ENCODE measurements at places on chromosomes 1 and 21.

- DNase-seq, result peak; percentile 73
These were observed 73.1 kb upstream of the USP24 start for GRCh38 chr1:55288245-55288644.

DNA sequence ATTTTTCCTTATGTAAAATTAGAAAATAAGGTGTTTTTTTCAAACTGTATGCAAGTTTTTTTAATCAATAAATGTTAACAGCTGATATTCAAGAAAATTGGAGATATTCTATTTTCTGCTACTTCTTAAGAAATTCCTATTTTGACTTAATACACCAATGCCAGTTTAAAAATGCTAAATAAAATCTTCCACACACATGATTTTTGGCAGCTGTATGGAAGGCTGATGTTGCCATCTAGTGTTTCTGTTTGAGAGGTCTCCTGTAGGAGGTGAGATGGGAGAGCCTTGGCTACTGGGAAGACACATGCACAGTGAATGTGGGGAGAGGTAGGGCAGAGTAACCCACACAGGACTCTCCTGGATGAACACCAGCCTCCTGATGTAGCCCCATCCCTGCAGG is 29.2 kb upstream of the OR2B11 start:
- DNase-seq, result peak; percentile 66

DNA sequence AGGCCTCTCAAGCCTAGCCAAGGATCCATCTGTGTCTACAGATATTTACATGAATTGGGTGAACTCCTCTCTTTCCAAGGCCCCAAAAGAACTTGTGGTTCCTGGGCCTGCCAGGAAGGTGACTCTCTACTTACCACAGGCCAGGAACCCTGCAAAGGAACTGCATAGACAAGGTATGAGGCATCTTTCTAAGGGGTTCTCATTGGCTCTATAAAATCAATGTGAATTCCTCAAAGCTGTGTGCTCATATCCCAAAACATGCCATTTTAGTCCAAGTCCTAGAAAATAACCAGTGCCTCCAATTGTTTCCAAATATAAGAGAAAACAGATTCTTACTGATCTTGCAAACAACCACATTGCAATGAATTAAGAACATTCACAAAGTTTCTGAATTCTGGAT is 39.9 kb upstream of the RGL1 start:
- DNase-seq, result no peak

DNA sequence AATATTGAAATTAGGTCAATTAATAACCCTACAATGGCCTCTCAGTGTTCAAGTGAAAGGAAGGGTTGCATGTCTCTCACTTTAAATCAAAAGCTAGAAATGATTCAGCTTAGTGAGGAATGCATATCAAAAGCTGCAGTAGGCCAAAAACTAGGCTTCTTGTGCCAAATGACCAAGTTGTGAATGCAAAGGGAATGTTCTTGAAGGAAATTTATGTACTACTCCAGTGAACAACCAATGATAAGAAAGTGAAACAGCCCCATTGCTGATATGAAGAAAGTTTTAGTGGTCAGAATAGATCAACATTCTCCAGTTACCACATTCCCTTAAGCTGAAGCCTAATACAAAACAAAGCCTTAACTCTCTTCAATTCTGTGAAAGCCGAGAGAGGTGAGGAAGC is 10.0 kb downstream of the MAEL start:
- DNase-seq, result no peak

GRCh38 chr1:37073854-37074379 is 39.6 kb upstream of the GRIK3 start:
- DNase-seq, result no peak

DNA sequence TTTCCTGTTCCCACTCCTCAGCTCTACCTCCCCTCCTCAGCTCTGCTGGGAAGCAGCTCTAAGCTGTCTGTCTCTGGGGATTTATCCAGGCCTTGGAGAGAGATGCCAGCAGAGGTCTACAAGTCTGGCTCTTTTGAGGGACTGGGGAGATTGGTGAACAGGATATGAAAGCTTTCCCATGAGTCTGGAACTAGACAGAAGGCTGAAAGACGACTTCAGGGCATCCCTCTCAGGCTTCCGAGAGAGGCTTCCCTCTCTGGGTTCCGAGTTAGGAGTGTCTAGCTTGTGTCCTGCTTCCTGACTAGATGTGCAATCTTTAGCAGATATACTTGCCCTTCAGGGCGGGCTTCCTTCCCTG is 733 bp downstream of the TMEM35B start:
- DNase-seq, result peak; percentile 17

DNA sequence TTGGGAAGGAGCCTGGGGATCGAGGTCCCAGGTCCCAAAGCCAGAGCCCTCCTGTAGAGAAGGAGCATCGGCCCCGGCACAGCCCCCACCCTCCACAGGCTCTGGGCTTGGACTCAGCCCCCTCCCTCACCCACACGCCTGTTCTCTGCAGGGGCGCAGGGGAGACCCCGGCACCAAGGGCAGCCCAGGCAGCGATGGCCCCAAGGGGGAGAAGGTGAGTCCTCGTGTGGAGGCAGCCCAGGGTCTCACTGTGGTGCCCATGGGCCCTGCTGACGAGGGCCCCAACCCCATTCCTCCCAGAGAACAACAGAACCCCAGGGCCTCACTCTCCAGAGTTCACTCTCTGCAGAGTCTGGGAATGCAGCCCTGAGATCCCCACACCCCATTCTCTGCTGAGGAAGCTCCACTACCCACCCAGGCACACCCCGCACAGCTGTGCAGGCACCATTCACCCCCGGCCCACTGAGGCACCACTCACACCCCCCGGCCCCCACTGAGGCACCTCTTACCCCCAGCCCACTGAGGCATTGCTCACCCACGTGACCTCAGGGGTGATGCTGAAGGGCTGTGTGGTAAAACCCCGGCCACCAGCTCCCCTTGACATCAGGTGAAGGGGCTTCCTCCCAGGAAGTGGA is 21.8 kb downstream of the COL6A2 start:
- no peak for DNase-seq

- DNase-seq, result no peak
These were observed 72.1 kb downstream of the BCAR3 start for GRCh38 chr1:93609536-93609935.

GRCh38 chr1:35558374-35559316 is 1.0 kb downstream of the NCDN start:
- no peak for DNase-seq

DNA sequence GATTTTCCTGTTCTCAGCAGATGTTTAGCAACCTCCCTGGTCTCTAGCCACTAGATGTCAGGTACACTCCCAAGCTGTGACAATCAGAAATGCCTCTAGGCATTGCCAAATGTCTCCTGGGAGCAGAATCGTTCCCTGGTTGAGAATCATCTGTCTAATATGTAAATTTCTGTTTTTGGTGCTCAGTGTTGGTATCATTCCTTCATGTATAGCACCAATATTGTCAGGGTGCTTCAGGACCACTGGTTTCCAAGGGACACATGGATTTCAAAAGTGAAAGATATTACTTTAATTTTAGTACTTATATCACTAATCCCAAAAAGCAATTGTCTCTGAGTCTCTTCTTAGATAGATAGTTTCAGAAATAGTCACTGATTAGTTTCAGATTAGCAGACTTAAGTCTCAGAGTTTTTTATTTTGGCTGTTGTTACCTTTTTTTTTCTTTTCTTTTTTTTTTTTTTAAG is 160.1 kb downstream of the PTPRC start:
- no peak for DNase-seq
